D721Med (cell line): ENCODE measurements at places on chromosomes 3 and 15.

GRCh38 chr3:118809696-118810498 is 224.7 kb downstream of the IGSF11 start:
- no peak for DNase-seq

DNA sequence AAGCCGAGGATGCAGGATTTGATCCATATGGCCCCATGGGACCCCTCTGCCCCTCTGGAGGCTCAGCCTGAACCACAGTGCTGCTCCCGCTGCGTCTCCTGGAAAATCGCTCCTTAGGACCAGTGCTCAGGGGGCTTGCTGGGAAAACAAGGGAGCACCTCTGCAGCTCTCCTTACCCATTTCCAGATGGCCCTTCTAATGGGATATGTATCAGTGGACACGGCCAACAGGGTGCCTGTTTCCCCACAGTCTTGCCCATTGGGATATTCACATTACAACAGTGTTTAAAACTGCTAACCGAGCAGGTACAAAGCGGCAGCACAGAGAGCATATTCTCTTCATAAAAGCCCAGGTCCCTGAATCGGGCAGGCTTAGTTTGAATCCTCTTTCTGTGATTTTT is 27.1 kb downstream of the TMEM44 start:
- DNase-seq, result no peak

- no peak for DNase-seq
These were observed 270.8 kb upstream of the LRRFIP2 start for GRCh38 chr3:37445163-37445562.

- no peak for DNase-seq
These were observed 119.0 kb downstream of the BBX start for GRCh38 chr3:107641572-107642307.

GRCh38 chr15:101103598-101103997 is 148.2 kb downstream of the CHSY1 start:
- no peak for DNase-seq

DNA sequence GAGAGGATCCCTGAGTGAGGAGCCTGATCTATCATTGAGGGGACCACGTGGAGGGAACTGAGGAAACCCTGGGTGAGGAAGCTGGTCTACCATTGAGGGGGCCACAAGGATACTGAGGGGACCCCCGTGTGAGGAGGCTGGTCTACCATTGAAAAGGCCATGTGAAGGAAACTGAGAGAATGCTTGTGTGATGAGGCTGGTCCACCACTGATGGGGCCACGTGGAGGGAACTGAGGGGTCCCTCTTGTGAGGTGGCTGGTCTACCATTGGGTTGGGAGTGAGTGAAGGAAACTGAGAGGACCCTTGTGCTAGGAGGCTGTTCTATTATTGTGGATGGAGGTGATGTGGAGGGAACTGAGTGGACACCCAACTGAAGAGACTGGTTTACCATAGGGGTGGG is 161.3 kb downstream of the FBLN2 start:
- DNase-seq, result no peak

DNA sequence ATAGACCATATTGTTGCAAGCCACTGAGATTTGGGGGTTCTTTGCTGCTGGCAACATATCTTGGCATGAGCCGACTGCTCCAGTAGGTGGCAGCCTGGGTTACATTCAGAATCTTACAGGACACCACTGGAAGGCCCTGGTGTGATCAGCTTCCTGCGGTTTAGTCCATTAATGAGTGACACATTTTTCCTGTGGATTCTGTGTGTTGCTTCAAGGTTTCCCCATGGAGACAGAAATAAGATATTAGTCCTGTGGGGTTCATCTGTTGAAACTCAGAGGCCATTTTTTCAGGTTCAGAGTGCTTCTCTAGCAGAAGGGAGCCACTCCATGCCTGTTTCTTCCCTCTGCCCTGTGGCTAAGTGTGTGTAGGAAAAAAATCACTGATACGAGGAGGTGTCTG is 116.2 kb downstream of the MFSD1 start:
- peak; percentile 15 for DNase-seq

DNA sequence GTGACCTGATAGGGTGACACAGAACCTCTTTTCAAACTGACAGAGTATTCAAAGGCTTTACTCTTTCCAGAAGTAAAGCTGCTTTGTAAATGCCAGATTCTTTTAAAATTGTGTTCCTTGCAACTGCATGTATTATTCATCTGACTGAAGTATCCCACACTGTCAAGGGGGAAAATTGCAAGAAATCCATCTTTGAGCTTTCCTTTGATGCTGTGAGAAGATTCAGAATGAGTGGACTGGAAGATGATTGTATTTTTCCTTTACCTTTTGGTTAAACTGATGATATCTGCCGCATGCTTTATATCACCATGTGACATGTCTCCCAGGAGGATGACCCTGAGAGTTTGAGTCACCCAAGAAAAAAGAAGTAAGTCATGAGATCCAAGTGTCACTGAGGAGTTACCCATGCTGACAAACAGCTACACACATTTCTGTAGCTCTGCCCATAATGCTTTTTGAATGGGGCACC is 250.8 kb upstream of the CBLB start:
- no peak for DNase-seq

DNA sequence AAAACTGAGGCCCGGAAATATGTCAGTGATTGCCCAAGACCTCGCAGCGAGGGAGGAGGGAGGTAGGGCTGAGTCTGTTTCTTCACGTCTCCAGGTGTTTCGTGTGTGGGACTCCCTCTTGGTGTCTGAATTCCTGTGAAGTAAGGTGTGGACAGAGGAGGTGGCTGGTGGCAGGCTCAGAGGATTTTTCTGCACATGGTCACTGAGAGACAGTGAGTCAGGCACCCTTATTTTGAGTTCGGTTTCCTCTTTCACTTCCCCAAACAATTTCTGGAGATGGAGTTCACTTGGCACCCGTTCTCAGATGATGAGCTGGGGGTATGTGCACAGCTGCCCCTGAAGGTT is 46.3 kb upstream of the VPS8 start:
- no peak for DNase-seq

- DNase-seq, result no peak
These were observed 334.2 kb upstream of the SEMA6D start for GRCh38 chr15:47383102-47383501.

GRCh38 chr3:159236321-159236720 is 434.5 kb downstream of the MFSD1 start:
- DNase-seq, result no peak
